ENCODE measurements at places on chromosomes 6 and 20.

GRCh38 chr6:17962436-17963031, 24.9 kb downstream of the KIF13A start:
- peak; percentile 9 for DNase-seq

GRCh38 chr6:166989427-166990032, 9.7 kb upstream of the CEP43 start:
- peak; percentile 28 for DNase-seq

GRCh38 chr6:163165922-163166321, 248.6 kb upstream of the QKI start:
- no peak for DNase-seq

GRCh38 chr6:15025446-15025845, 220.4 kb upstream of the JARID2 start:
- no peak for DNase-seq

GRCh38 chr6:8132130-8132529, 29.8 kb upstream of the EEF1E1 start:
- no peak for DNase-seq

DNA sequence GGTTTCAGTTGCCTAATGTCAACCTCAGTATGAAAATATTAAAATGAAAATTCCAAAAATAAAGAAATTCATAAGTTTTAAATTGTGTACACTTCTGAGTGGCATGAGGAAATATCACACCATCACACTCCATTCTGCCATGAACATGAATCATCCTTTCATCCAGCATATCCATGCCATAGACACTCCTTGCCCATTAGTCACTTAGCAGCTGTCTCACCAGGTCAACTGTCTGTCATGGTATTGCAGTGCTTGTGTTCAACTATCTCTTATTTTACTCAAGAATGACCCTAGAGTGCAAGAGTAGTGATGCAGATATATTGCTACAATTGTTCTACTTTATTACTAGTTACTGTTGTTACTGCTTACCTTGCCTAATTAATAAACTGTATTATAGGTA, 712.4 kb downstream of the EPHA7 start:
- no peak for DNase-seq

DNA sequence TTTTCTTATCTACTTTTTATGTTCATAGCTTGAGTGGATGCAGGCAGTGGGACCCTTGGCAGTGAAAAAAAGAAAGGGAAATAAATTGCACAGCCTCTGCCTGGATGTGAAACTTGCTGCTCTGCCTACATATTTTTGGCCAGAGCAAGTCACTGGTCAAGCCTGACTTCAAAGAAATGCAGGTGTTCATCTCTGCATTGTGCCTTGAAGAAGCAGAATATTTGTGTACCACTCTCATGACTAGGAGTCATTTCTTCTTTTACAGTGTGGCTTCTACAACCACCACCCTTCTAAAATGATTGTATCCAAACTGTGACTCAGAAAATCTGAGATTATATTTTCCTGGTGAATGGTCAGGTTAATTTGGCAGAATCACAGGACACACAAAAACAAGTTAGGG, 2.5 kb upstream of the KATNA1 start:
- DNase-seq: no peak

DNA sequence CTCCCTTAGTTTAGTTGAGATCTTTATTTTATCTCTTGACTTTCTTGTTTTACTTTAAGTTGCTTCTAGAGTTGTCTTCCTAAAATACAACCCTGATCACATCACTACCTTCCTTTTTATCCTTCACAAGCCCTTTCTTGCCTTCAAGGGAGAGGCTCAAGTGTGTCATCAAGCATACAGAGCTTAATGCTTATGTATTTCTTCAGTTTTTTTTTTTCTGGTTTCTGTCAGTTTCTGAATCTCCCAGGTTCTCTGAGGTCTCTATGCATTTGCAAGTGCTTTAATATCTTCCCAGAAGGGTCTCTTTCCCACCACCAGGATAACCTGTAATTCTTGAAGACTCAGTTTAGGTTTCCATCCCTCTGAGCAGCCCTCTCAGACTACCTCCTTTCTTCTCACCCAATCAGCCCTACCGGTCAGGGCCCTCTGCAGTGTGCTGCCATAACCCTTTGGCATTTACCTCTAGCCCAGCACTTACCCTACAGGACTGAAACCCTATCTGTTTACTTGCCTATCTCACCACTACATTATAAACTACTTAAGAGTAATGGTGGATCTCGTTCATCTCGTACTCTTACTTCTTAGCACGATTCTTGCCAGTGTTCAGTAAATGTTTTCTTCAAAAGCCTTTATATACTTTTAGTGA, 36.9 kb downstream of the EYA4 start:
- DNase-seq: no peak

- peak; percentile 22 for DNase-seq
Measured at GRCh38 chr6:55023230-55023629, 151.1 kb upstream of the HCRTR2 start.

DNA sequence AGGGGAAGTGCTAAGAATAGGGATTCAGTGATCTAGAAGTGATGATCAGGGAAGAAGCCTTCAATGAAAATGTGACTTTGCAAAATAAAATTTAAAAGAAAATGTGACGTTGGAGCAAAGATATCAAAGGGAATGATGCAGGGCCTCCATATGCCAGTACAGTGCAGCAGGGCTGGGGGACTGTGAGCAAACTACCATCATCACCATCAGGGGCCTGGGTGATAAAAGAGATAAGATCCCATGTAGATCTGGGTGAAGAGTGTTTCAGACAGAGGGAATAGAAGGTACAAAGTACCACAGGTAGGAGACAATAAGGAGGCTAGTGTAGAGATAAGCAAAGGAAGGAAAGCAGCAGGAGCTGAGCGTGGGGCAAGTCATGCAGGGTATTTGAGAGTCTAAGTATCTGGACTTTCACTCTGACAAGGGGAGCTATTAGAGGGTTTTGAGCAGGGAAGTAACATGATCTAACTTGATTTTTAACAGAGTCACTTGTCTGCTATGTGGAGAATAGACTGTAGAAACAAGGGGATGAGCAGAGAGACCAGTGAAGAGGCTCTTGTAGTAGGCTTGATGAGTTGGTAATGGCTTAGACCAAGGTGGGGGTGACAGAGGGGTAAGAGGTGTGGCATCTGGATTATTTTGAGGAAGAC, 295.6 kb downstream of the ZFAND3 start:
- no peak for DNase-seq

DNA sequence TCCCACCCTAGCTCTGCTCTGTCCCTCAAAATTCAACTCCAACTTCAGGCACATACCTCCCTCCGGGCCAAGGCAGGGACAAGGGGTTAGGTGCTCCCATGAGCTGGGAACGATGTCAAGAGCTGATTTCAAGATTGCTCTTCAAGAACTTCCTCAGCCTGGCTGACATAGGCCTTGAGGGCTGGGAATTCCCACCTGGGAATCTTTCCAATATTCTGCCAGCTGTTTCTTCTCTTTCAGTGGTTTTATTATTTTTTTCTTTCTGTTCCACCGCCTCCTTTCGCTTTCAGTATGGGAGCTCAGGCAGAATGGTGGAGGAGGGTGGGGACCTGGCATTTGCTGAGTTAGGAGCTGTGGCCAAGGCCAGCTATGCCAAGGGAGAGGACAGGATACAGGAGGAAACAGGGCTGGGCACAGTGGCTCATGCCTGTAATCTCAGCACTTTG, 33.7 kb downstream of the SRSF3 start:
- no peak for DNase-seq

GRCh38 chr6:156618600-156619205, 158.5 kb upstream of the ARID1B start:
- DNase-seq: no peak

- no peak for DNase-seq
Measured at GRCh38 chr6:158575550-158575949, 15.7 kb downstream of the TMEM181 start.

GRCh38 chr20:51833326-51833725, 31.0 kb upstream of the SALL4 start:
- DNase-seq: no peak

- peak; percentile 88 for DNase-seq
Measured at GRCh38 chr6:7589949-7590917, at the start of gene SNRNP48. Gene SNRNP48, plus strand, starts transcription at chr6:7590198. Its CDS starts 60 bp downstream, at chr6:7590258.

DNA sequence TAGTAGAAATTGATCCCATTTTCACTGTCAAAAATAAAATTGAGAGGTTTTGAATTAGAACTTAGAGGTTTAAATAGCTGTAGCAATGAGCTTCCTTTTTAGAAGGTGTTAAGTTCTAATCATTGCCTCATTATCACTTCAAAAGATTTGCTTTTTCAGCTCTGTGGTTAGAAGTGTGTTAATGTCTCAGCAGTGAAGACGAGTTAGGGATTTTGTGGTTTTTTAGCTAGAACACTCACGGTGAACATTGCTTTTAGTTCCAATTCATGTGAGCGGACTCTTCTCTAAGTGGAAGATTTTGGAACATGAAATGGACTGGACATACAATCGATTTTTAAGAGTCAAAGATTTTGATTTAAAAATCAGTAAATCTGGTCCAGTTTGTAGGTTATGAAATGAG, 12.7 kb upstream of the IFNGR1 start:
- no peak for DNase-seq

DNA sequence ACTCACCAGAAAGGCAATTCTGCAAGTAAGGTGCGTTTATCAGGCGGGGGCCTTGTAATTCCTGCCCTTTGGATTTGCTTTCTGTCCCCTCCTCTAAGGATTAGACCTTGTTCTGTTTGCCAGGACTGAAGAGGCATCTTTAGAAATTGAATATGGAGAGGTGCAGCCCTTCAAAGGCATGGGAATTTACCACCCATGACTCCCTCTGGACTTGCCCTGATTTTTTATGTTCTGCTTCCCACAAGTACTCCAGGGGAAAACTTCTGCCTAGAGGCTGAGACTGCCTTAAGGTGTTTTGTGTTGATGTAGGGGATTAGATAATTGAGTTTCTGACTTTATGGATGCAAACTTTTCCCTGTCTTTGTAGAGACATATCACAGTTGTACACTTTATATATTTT, 30.2 kb downstream of the SYTL3 start:
- no peak for DNase-seq

- no peak for DNase-seq
Measured at GRCh38 chr6:157235600-157236039, 87.7 kb downstream of the TMEM242 start.

DNA sequence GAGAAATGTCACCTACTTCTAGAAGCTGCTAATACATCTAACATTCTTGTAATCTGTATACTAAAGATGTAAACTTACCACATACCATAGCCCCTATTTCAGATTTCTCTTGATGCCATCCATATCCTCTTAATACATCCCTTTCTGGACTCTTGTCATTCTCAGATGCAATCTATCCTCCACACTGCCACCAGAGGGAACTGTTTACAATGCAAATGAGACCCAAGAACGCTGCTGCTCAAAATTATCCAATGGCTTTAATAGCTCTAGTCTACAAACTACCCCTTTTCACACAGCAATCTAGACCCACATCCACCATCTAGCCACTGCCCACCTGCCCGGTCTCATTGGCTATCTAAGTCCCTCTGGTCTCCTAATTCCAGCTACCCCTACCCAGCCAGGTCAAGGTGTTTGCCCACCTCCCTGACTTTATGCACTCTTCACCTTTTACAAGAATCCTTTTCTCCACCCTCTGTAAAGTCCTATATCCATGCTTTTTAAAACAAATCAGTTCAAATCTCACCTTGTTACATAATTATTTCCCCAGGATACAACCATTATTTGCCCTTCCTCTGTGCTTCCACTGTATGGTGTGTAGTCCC, 14.8 kb downstream of the FAXC start:
- DNase-seq: peak; percentile 47

- DNase-seq: no peak
Measured at GRCh38 chr20:37914672-37915433, 11.9 kb downstream of the VSTM2L start.

- DNase-seq: no peak
Measured at GRCh38 chr6:32222333-32223230, 1.3 kb downstream of the NOTCH4 start.
